Endodermal cell (in vitro differentiated cells): ENCODE measurements at places on chromosomes 5 and 9. TPM values are rescaled to one million over a fixed set of nuclear protein-coding genes. Genes with fewer than 3 reads are reported as not detected.

Gene THBS4
- 38.3 to 54.1 TPM (median 50.5 TPM) in 3 replicates for total RNA-seq

DNA sequence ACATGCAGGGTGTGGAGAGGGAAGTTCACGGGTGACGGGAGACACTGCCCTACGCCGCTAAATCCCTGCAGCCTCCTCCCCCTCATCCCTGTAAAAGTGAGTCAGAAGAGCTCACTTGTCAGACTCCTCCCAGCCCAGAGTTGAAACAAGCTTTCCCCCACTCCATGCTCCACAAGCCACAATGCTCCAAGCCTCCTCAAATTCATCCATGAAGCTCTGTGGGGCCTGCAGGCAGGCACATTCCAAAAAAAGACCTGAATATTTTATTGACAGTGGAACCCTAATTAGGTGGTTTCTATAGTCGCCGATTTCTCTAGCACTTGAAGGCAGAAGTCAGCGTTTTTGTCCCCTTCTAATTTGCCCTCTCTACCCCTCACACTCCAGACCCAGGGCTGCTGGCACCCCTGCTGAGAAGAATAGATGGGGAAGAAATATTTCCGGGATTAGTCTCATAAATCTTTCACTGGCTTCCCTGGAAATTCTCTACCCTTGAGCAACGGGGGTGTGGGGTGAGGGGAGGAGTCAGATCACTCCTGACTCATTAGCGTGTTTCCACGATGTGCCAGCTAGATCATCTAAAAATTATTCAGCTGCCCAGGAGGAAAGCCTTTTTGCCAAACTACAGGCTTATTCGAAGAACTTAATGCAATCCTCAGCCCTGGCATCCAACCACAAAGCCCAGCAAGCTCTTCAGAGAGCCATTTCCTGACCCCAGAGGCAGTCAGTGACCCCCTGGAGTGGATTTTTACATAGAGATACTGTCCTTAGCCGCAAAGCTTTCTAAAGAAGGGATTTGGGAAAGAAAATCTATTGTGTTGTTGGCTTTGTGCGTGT, 97.1 kb downstream of the ENC1 start:
- H3K36me3 ChIP-seq = no peaks in the 10 kb centered on the region
- peak; percentile 89 for DNase-seq
- H3K4me3 ChIP-seq = peak overlapping the region; percentile 63
- H3K4me1 ChIP-seq = peaks cover 22% of the 10 kb centered on the region

Gene LTC4S
- total RNA-seq = 5.7 to 7.6 TPM (median 6.1 TPM) in 3 replicates

- no peak overlapping the region for H3K27ac ChIP-seq
- no peaks in the 10 kb centered on the region for H3K4me1 ChIP-seq
- no peak overlapping the region for H3K4me3 ChIP-seq
- H3K36me3 ChIP-seq = no peaks in the 10 kb centered on the region
- DNase-seq = no peak
Observed at GRCh38 chr9:121226175-121226574, 24.5 kb upstream of the RAB14 start.

DNA sequence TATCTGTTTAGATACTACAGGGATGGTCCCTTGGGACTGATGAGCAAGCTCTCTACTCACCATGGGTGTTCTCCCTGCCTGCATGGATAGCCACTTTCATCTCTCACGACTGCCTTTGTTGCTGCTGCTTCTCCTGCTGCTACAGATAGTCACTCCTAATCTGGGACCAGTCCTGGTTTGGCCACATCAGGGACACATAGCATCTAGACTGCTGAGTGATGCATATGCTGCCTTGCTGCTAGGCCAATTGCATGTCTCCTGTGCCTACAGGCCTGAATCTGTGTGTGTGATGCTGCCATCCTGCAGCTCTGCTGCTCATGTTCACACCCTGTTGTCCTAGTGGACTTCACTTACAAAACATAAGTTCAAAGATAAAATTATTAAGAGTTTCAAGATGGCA, 297.1 kb downstream of the HCN1 start:
- H3K27me3 ChIP-seq = no peaks in the 10 kb centered on the region
- H3K27ac ChIP-seq = no peak overlapping the region
- DNase-seq = peak; percentile 63
- H3K36me3 ChIP-seq = no peaks in the 10 kb centered on the region
- H3K4me3 ChIP-seq = no peak overlapping the region
- peaks cover 6% of the 10 kb centered on the region for H3K4me1 ChIP-seq

GRCh38 chr5:55747778-55748318, 10.0 kb downstream of the DDX4 start:
- no peak overlapping the region for H3K27ac ChIP-seq
- no peaks in the 10 kb centered on the region for H3K27me3 ChIP-seq
- peaks cover 3% of the 10 kb centered on the region for H3K4me1 ChIP-seq

Gene CDH6
- total RNA-seq = 1.1 to 1.8 TPM (median 1.1 TPM) in 3 replicates

Gene TMEM215
- total RNA-seq = 0.11 and 0.13 TPM in 2 replicates

DNA sequence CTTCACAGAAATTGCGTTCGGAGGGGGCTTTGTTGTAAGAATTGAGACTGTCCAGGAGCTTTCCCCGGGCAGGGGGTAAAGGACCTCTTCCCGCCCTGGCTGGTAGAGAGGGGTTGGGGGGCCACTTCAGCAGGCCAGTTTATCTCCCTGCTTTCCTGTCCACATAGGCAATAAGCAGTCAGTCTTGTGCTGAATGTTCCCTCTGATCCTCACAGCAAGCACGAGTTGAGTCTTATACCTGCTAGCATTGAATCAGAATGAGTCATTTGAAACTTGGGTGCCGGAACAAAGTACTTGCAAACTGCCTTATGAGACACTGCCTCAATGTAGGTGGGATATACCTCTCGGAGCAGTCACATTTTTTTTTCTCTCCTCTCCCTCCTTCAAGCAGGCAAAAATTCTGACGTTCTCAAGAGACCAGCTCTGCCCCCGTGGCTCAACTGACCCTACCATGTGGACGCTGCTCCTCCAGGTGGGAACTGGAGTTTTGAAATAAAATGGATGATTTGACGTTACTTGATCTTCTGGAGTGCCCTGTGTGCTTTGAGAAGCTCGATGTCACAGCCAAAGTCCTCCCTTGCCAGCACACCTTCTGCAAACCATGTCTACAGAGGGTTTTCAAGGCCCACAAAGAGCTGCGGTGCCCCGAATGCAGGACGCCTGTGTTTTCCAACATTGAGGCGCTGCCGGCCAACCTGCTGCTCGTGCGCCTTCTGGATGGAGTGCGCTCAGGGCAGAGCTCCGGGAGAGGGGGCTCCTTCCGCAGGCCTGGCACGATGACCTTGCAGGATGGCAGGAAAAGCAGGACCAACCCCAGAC, 1.3 kb downstream of the SH3RF2 start:
- no peaks in the 10 kb centered on the region for H3K27me3 ChIP-seq
- DNase-seq = peak; percentile 78
- no peaks in the 10 kb centered on the region for H3K36me3 ChIP-seq
- peak overlapping the region; percentile 82 for H3K4me3 ChIP-seq
- H3K4me1 ChIP-seq = peaks cover 23% of the 10 kb centered on the region
- no peak overlapping the region for H3K27ac ChIP-seq

DNA sequence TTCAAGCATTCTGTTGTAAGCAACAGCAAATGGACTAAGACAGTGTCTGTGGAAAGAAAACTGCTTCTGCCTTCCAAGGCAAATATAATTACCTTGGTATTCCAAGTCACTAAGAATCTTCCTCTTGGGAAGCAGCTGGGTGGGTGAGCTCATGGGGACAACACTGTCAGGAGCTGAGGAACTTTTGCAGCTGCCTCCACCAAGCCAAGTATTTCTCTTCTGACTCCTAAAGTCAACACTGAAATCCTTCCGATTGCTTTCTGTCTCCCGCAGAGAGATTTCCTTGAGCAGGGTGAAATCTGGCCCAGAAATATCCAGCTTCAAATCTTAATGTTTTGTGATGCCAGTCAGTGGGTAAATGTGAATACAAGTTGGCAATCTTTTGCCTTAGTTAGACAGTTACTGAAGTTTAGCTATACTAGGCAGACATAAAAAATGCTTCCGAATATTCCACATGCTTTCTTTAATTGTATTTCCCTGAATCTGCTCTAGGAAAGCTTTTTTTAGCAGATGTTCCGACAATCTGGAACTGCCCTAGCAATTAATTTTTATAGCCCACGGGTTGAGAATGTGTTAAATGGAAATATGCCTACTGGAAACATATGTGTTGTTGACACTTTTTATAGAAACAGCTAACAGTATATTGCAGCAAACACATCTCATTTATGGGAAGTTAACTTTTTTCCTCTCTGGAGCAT, 369.9 kb upstream of the DAB2 start:
- H3K27ac ChIP-seq = no peak overlapping the region
- H3K4me3 ChIP-seq = no peak overlapping the region
- no peaks in the 10 kb centered on the region for H3K36me3 ChIP-seq

DNA sequence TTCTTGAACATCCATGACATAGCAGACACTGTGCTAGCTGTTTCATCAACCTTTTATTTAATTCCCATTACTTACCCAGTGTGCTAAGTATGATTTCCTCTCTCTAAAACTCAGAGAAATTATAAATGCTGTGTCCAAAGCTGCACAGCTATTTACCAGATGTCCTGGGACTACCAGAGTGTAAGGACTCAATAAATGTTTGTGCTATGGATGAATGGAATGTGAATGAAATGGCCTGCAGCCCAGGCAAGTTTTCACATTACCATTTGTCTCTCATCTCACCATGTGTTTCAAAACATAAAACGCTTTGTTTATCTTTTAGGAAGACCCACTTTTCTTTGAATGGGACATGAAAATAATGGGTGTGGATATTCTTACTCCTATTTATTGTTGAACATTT, 96.2 kb downstream of the ARHGEF28 start:
- no peak overlapping the region for H3K4me3 ChIP-seq
- no peaks in the 10 kb centered on the region for H3K27me3 ChIP-seq
- no peak for DNase-seq
- H3K27ac ChIP-seq = no peak overlapping the region

Gene C5orf15
- total RNA-seq = 37.6 to 42.5 TPM (median 42.3 TPM) in 3 replicates

DNA sequence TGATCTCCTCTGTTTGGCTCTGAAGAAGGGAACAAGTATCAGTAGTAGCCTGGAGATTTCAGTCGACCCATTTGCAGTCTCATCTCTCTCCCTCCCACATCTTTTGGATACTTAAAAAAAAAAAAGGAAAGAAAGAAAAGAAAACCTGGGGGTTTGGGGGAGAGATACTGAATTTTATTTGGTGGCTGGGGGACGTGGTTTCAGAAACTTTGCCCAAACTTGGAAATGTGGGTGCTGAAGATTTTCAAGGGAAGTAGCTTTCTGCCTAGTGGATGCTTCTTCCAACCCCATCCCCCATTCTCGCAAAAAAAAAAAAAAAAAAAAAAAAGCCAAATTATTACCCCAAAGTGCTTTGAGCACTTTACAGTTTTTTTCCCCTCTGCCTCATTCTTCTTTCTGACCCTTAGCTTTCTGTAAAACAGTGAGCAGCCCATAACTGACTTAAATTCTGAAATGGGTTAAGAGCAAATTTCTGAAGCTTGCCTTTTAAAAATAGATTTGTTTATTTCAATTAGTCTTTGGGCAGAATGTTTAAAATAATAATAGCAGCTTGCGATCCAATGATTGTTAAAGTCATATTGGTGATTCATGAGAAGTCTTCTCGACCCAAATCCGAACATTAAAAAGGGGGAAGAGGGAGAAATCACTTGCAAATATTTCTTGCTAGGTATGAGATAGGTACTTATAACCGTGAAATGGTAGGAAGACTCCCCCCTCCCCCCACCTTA, 894 bp downstream of the FST start:
- DNase-seq = no peak
- peak overlapping the region; percentile 69 for H3K27ac ChIP-seq
- peak overlapping the region; percentile 99 for H3K4me3 ChIP-seq
- H3K4me1 ChIP-seq = peaks cover 18% of the 10 kb centered on the region

GRCh38 chr5:131795879-131796792, 681 bp downstream of the FNIP1 start:
- peaks cover 12% of the 10 kb centered on the region for H3K27me3 ChIP-seq
- H3K36me3 ChIP-seq = no peaks in the 10 kb centered on the region
- peak; percentile 84 for DNase-seq
- peak overlapping the region; percentile 99 for H3K4me3 ChIP-seq
- peak overlapping the region; percentile 84 for H3K27ac ChIP-seq
- H3K4me1 ChIP-seq = no peaks in the 10 kb centered on the region

DNA sequence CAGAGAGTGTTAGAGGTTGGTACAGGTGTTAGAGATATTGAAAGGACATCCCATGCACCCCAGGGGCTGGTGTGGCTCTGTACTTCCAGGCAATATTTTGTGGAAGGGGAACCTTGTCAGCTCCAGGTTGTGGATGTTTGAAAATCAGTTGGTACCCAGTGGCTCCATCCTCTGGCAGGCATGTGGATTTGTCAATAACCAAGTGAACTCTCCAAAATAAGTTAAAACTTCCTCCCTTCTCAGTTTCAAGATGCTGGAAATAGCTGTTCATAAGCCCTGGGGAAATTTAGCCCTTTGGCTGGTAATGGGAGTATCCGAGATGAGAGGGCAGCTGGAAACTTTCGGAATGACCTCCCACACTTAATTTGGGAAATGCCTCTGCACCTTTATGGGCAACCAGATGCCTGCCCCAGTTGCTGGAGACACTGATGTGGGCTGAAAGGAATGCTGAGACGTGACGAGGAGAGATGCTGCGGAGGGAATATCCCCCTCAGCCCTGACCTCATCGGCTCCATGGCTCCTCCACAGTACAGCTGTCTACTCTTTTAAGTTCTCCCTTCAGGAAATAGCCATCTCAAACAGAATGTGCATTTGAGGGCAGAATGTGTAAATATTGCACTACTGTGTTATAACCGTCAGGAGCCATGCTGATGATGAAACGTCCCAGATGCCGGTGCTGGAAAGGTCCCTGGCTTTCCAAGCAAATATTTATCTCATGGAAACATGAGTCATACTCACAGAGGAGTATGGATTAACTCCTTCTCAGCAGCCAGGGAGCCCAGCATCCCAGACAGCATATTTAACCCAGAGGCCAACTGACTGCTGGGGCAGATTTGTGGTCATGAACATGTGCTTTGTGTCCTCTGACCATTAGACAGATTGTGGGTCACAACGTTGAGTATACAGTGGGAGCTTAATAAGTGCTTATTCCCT, 29.5 kb downstream of the TGFBI start:
- H3K27ac ChIP-seq = no peak overlapping the region
- no peak overlapping the region for H3K4me3 ChIP-seq
- no peaks in the 10 kb centered on the region for H3K4me1 ChIP-seq
- DNase-seq = peak; percentile 81
- no peaks in the 10 kb centered on the region for H3K36me3 ChIP-seq

DNA sequence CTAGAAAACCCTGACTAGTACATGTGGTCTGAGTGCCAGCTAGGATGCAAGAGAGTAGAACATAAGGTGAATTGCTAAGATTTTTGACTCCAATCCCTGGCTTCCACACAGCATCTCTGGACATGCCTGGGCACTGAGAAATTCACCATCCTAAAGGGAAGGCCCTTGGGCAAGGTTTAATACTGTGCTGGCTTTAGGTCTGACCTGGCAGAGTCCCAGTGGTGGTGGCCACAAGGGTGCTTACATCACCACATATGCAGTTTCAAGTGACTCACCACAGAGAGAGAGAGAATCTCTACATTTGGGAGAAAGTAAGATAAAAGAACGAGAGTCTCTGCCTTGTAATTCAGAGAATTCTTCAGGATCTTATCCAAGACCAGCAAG, 661.6 kb upstream of the C9orf72 start:
- no peaks in the 10 kb centered on the region for H3K36me3 ChIP-seq
- H3K4me1 ChIP-seq = no peaks in the 10 kb centered on the region
- no peak overlapping the region for H3K4me3 ChIP-seq
- DNase-seq = peak; percentile 46
- H3K27ac ChIP-seq = no peak overlapping the region
- H3K27me3 ChIP-seq = no peaks in the 10 kb centered on the region

Gene COL23A1
- 50.2 to 61.6 TPM (median 52.1 TPM) in 3 replicates for total RNA-seq
